ENCODE measurements at places on chromosomes 5 and 9.

DNA sequence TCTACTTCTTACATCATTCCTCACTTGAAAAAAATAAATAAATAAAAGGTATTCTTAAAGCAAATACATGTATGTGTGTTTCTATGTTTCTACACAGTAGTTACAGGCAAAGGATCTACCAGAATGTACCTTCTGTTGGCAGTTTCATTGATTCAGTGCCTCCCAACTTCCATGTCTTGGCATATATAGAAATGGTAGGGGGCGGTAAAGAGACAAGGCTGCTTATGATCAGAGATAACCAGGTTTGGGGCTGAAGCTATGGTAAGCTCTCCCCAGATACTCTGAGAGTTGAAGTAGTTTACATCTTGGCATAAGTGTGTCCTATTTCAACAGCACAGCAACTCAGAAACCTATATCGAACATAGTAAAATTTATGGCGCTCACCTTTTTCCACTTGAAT lies 1075.4 kb upstream of the C9orf72 start:
- no peak for DNase-seq

DNA sequence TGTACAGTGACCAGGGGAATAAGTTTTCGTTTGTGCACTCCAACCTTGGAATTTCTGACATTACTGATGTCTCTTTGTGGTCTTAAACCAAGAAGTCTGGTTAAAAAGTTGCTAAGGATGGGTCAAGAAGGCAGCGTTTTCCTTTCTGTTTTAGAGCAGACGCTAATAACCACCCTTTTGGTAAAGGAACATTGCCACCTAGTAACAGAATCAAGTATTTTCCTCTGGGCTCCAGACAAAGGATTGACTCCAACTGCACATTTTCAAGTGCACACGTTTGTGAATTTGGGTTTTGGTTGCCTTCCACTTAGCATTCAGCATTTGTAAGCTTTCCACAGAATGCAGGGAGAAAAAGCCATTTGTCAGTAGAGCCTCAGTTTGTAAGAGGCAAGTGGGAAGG lies 22.2 kb upstream of the CEP78 start:
- no peak for DNase-seq

DNA sequence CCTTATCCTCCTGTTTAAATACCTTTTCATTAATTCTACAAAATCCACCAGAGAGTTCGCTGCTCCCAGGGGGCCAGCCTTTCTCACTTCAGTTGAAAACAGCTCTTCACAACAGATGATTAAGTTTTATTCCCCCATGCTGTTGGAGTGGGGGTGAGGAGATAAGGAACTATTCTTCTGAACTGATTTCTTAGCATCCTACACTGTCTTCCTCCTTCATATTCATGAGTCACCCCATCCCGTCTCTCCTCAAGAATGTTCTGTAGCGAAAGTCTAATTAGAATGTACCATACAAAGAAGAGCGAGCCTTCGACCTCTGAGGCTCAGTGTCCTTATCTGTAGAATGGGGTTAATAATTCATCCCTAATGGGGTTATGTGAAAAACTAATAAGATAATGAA lies 138.0 kb downstream of the PIK3R1 start:
- DNase-seq, result no peak

- no peak for DNase-seq
These were observed 38.9 kb upstream of the RNU6ATAC start for GRCh38 chr9:134203224-134203623.

- no peak for DNase-seq
These were observed 662.9 kb upstream of the ZNF608 start for GRCh38 chr5:125409234-125409860.
